ENCODE measurements at places on chromosomes 3 and 15.

- DNase-seq, result no peak
Measured at GRCh38 chr15:60006203-60006862, 2.2 kb downstream of the FOXB1 start.

DNA sequence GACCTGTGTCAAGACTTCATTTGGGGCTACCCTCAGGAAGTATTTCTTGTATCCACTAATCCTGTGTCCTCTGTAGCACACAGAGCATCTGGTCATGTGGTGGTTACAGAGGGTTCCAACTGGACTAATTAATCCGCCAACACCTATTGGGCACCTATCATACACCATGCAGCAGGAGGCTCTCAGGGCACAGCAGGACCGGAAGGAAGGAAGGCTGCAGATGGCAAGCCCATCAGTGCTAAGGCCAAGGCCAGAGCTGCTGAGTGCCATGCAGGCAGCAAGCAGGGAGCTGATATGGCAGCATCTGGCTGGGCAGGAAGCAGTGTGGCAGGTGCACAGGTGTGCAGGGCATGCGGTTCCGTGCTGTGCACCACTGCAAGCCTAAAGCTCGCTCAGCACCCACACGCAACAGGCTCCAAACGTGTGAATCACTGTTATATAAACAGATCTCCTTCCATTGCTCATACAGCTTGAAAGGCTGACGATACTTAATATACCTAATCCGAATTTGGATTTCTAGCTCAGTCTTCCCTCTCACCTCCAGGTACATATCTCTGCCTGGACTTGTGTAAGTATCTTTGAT, 64.4 kb upstream of the SNRPA1 start:
- DNase-seq, result no peak

GRCh38 chr3:18567293-18567692, 142.2 kb upstream of the SATB1 start:
- no peak for DNase-seq

DNA sequence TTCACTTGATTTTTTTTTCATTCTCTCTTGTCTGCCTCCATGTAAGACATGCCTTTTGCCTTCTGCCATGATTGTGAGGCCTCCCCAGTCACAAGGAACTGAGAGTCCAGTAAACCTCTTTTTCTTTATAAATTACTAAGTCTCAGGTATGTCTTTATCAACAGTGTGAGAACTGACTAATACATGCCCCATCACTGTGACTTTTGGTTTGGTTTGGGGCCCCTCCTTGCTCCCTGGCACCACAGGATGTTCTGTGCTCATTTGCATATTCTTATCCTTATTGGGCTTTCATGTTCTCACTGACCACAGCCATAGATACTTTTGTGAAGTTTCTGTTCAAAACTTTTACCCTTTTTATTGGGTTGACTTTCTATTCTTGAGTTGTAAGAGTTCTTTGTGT, 3.8 kb upstream of the PRR20G start:
- no peak for DNase-seq

DNA sequence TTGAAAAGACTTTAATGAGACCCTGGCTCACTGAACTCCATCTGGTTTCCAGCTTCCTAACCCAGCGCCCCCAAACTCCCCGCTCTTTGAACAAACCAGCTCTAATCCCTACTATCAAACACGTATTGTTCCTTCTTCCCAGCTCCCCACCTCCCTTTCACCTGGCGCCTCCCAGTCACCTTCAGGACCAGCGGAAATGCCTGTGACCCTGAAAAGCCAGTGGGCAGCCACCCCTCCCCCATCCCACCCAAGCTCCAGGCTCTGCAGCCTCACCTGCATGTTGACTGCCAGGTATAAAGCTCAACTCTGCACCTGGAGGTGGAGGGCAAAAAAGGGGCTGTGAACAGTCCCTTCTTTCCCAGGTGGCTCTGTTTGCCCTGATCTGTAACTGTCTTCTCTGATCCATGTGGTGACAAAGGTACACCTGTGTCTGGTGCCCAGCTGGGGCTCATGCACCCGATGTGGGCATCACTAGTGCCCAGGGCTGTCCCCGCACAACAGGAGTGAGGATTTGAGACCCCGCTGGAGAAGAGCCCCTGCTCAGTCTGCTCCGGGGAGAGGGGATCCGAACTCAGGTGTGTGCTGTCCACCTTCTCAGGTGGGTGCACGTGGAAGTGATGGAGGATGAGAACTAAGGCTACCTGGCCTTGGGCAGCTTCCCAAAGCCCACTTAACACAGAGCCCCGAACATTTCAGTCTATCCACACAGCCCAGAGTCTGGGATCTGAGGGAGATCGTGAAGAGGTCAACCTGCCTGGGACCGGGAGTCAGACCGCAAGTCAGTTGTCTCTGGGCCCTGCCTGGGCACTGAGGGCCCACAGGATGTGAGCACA, 128.9 kb downstream of the NSMCE3 start:
- DNase-seq, result no peak

GRCh38 chr3:195133013-195133412, 137.9 kb downstream of the XXYLT1 start:
- DNase-seq, result no peak

DNA sequence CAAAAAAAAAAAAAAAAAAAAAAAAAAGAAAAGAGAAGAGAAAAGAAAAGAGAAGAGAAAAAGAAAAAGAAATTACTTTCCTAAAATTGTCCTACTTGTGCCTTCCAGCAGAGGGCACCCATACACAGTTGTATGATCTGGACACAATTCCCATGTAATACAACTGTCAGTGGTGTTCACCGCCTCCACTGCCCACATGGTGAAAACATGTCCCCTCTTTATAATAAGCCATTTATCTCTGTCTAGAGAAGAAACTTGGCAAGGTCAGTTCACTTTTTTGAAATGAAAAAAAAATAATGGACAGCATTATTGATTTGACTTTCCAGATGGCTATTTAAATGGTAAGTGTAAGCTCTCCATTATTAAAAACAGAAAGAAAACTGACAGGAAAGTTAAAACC, 459.4 kb downstream of the GBE1 start:
- DNase-seq, result no peak

DNA sequence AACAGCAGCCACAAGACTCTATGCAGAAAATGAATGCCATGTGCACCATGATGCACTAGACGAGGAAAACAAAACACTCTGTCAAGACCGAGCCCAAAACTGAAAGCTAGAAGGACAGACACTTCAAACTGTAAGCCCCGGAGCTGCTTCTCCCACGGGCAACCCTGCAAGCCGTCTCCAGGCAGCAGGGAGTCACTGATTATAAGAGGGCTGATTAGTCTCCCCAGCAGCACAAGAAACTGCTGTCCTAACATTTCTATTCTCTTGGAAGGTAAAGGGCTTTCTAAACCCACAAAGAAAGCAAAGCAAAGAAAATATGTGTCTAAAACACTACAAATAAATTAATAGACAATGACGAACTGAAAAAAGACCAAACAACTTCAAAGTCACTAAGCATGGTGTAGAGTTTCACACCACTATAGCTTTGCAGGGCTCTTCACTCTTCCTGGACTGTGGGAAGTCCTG, 15.5 kb downstream of the TBC1D2B start:
- DNase-seq, result no peak

GRCh38 chr3:145286937-145287336, 874.0 kb downstream of the PLOD2 start:
- no peak for DNase-seq

- DNase-seq, result no peak
Measured at GRCh38 chr15:92797168-92798052, 102.7 kb upstream of the CHD2 start.

- no peak for DNase-seq
Measured at GRCh38 chr15:41025393-41025792, 72.1 kb downstream of the CHAC1 start.

Measured in GM04503 (cell line).